CD4-positive, alpha-beta T cell treated with Interleukin-17A for 4 hours (primary cell): ENCODE measurements at places on chromosomes 2 and 18.

- DNase-seq: no peak
These were observed 420.3 kb upstream of the CHAC2 start for GRCh38 chr2:53347269-53347668.

DNA sequence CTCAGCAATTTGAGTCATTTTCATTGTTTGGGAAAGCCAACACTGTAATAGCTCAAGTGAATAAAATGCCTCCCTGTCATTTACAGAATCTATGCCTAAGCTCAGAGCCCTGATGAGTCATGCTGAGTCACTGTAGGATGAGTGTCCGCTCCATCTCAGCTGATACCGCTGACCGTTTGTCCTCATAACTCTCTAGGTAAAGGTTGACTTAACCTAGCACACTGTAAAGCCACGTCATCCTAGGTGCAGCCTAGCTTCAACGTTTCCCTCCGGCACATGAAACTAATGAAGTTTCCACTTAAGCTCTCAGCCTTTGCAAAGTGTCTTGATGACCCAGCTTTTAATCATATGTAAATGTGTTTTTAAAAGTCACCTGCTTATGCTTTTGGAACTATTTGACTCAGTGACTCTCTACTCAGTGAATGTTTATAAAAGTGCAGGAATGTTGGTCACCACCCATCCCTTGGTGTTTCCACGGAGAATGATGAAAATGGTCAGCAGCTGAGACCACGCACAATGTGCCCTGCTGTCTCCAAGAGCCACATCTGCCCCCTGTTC lies 154.0 kb downstream of the PMAIP1 start:
- no peak for DNase-seq

DNA sequence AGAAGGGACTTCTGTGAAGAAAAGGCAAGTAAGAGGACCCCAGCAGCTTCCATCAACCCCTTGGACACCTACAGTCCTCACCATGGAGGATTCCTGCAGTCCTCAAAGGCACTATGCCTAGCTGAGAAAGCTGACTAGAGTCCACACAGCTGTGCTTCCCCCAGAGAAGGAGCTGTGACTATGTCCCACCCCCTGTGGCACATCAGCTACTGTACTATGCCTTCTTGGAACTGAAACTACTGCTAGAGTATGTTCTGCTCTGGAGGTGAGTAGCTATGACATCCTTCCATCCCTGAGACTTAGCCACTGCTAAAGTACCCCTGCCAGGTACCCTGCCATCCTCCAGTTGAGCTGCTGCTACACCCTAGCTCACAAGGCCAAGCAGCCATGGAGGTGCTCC lies 690.2 kb upstream of the CHAC2 start:
- DNase-seq: no peak

- DNase-seq: no peak
These were observed 2.1 kb downstream of the CERS6 start for GRCh38 chr2:168458139-168458538.

GRCh38 chr2:156958374-156958773 lies 299.1 kb upstream of the GALNT5 start:
- no peak for DNase-seq

DNA sequence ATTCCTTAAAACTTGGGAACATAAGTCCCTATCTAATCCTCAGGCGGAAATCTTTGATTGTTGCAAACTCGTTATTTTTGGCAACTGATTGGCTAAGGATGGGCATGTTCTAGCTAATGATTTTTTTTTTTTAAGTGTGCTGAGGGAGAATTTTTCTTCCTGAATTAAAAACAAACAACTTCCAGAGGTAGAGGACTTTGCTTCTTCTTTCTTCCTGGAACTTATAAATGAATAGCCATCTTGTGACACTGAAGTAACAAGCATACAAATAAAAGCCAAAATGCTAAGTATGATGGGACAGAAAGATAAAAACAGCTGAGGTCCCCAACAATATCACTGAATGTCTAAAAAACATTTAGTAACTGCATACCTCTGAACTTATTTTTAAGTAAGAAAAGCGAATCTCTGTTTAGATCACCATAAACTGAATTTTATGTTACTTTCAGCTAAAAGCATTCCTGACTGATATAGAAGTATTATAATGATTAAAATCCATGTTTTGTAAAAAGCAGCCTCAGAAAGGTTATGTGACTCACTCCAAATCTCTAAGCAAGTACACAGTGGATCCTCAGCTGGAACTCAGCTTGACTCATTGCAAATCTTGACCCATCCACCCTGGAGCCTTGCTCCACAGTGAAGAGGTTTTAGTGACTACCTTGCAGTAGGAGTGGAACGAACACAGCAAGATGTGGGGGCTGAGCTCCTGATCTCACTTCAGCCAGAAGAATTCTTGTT lies 344.4 kb downstream of the CLIP4 start:
- no peak for DNase-seq

- no peak for DNase-seq
These were observed 654.3 kb downstream of the SLC4A3 start for GRCh38 chr2:220281771-220282170.

- no peak for DNase-seq
These were observed 585.6 kb upstream of the RAB6C start for GRCh38 chr2:129393816-129394215.

DNA sequence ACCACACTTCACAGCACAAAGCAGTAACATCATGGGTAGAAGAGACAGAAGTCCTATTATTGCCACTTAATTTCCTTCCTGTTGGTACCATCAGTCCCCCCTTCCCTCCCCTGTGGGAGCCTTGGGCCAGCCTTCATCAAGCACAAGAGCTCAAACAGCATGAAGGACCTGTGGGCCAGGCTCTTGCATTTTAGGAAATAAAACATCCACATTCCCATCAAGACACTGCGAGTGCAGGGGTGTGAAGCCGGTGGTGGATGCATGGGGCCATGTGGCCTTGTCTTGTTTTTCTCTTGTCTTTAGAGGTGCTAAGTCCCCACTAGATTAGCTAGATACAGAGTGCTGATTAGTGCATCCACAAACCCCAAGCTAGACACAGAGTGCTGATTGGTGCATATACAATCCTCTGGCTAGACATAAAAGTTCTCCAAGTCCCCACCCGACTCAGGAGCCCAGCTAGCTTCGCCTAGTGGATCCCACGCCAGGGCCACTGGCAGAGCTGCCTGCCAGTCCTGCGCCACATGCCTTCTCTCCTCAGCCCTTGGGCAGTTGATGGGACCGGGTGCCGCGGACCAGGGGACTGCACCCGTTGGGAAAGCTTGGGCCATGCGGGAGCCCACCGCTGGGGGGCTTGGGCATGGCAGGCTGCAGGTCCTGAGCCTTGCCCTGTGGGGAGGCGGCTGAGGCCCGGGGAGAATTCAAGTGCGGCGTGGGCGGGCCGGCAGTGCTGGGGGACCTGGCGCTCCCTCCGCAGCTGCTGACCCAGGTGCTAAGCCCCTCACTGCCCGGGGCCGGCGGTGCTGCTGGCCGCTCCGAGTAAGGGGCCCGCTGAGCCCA lies 14.7 kb upstream of the PXDN start:
- no peak for DNase-seq

DNA sequence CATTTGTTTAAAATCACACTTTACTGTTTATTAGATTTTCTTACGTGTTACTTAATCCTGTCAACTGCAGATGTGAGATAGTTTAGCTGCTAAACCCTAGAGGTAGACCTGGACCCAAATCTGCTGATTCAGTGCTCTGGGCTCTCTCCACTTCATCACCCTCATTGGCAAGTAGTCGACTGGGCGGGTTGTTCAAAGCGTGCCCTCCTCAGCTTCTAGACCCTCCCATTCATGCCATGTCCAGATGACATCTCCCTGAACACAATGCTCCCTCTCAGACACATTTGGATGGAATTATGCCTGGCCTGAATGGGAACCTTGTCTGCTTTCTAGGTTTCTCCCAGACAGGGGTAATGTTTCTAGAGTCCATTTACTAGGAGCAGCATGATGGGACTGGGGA lies 43.7 kb downstream of the RPIA start:
- DNase-seq: no peak

GRCh38 chr2:167069855-167070254 lies 181.6 kb downstream of the XIRP2 start:
- no peak for DNase-seq

DNA sequence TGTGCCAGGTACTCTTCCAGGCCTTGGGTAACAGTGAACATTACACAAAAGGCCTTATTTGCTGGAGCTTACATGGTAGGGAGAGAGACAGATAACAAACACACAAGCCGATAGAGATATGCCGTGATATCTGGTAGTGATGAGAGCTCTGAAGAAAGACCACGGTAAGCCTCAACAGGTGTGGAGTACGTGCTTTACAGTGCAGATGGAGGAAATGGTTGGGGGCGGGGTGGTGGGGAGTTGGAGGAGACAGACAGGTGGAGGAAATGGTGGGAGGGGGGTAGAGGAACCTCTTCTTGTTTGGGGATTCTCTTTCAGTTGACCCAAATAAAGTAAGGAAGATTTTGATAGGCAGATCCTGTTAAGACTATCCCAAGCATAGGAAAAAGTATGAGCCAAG lies 141.1 kb upstream of the ALPP start:
- peak; percentile 39 for DNase-seq

GRCh38 chr18:26434887-26435286 lies 113.5 kb downstream of the KCTD1 start:
- no peak for DNase-seq

GRCh38 chr2:200442471-200442870 lies 67.4 kb downstream of the KCTD18 start:
- DNase-seq: no peak

GRCh38 chr2:211599146-211599545 lies 939.5 kb downstream of the ERBB4 start:
- DNase-seq: no peak
